Stimulated activated CD8-positive, alpha-beta memory T cell treated with anti-CD3 and anti-CD28 coated beads, Interleukin-2, amount 100 ng/mL, for 1 hour (primary cell): ENCODE measurements at places on chromosomes 7 and 10.

DNA sequence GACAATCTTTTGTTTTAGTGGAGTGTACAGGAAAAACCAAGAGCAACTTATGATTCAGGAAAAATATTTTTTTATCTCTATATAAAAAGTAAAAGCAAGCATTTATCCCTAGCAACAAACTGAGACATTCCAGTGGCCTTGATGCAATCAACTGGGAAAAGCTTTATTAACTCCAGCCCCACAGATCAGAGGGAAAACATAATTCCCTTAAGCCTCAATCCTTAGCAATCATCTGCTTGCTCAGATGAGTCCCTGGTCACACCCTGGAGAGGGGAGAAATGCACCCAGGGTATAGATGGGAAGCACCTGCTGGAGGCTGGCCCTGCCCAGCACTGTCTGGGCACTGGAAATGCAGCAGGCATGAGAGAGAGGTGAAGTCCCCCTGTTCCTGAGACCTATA, 636.6 kb downstream of the TNS3 start:
- DNase-seq = no peak

- DNase-seq = no peak
These were observed 225.0 kb upstream of the CELF2 start for GRCh38 chr10:10792681-10793080.

- no peak for DNase-seq
These were observed 252.6 kb upstream of the IGFBP3 start for GRCh38 chr7:46173476-46174195.

DNA sequence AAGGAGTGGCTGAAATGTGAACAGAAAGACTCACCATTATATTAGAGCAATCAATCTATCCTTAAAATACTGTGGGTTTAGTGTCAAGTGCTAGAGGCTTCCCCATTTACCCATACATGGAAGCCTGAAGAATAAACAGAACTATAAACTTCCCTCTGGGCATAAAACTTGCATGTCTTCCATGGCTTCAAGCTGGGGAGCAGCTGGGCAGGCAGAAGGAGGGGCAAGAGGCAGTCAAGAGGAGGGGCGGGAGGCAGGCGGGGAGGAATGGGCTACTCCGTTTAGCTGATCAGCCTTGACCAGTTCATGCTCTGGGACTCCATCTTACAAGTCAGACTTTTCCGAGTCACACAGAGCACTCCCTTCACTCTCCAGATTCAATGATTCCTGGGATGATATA, 3.5 kb upstream of the PRSS1 start:
- no peak for DNase-seq

- no peak for DNase-seq
These were observed 168.8 kb downstream of the TMEM26 start for GRCh38 chr10:61284222-61284890.

DNA sequence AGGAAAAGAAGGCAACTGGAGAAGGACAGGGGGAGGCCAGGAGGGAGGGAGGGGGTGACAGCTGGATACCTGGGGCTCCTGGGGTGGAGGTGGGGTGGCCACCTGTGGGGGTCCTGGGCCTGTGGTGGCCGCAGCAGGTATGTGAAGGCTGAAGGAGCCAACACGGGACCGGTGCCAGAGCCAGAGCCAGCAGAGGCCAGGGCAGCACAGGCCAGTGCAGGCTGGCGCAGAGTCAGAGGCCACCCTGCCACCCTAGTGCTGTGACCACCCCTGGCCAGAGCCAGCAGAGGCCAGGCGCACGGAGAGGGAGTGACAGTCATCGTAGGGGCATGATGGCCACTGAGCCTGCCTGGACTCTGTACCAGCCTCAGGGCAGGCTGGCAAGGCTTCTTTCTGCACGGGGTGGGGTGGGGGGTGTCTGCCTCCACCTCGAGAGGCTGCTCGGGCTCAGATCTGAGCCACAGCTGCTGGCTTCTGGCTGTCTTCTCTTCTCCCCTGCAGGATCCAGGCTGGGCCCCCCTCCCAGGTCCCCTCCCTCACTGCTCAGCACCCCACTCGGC, 28.8 kb downstream of the YKT6 start:
- DNase-seq = no peak

GRCh38 chr7:149223176-149223575, 16.3 kb upstream of the ZNF212 start:
- DNase-seq = no peak

DNA sequence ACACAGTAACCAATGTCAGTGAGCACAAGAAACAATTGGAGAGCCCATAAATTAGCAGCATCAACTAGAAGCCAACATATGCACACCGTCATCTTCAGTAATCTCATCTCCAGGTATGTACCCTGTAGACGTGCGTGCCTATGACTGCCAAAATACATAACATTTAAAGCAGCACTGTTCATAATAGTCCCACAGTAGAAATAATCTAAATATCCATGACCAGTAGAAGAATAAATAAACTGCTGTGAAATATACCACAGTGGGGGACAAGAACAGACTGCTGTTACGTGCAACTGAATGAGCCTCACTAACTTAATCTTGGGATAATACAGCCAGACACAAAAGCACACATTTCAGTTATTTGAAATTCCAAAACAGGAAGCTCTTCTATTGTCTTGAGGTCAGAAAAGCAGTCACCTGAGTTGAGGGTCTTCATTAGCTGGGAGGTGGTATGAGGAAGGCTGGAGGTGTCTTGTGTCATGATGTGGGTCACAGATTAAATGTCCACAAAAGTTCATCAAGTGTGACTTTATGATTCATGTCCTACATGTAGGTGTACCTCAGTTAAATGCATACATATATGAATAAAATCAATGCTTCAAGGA, 454.2 kb upstream of the AKR1E2 start:
- no peak for DNase-seq

GRCh38 chr10:64312876-64313275, 791.7 kb downstream of the REEP3 start:
- no peak for DNase-seq

GRCh38 chr7:151416941-151417315, 7.1 kb upstream of the WDR86 start:
- no peak for DNase-seq
